HFFc6 (cell line): ENCODE measurements at places on chromosomes 2 and 18.

GRCh38 chr2:61993422-61994024 is 88.0 kb downstream of the COMMD1 start:
- DNase-seq, result peak; percentile 52
- H3K27ac ChIP-seq, result no peak overlapping the region
- H3K4me1 ChIP-seq, result peaks cover 6% of the 10 kb centered on the region; the same call in 1 of the 2 replicates
- H3K27me3 ChIP-seq, result no peaks in the 10 kb centered on the region

DNA sequence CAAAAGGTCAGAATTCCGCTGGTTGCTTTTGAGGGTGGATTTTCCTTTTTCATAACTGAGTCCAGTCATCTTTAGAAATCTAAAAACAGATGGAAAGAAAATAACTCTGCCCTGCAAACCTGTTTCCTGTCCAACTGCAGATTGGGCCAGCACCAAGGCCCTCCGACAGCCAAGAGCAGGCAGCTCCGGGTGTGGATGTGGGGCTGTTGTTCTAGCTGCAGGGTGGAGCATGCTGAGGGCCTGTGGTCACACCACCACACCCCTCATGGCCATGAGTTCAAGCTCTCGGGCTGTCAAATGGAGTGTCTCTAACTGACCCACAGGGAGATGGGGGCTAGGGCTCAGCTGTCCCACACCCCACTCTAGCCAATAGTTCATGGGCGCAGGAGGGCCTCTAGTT is 69.3 kb upstream of the BZW1 start:
- H3K4me3 ChIP-seq, result no peak overlapping the region
- no peaks in the 10 kb centered on the region for H3K36me3 ChIP-seq
- DNase-seq, result no peak
- peaks cover 12% of the 10 kb centered on the region for H3K27me3 ChIP-seq

GRCh38 chr2:232833830-232834229 is 36.2 kb upstream of the SNORC start:
- H3K27me3 ChIP-seq, result no peaks in the 10 kb centered on the region
- DNase-seq, result no peak
- no peak overlapping the region for H3K4me3 ChIP-seq
- peaks cover 22% of the 10 kb centered on the region for H3K36me3 ChIP-seq

DNA sequence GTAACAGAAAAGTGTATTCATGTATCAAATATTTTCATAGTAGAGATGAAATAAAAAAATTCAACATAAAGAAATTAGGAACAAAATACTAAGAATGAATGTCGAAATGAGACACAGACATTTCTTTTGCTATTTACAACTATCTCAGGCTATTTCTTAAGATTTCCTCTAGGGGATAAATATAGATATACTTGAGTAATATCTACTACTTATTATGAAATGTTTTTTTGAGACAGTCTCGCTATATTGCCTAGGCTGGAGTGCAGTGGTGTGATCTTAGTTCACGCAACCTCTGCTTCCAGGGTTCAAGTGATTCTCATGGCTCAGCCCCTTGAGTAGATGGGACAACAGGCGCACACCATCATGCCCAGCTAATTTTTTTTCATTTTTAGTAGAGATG is 326.1 kb downstream of the RNF144A start:
- DNase-seq, result no peak
- no peak overlapping the region for H3K27ac ChIP-seq
- H3K36me3 ChIP-seq, result 0 out of 2 replicates have a peak, but pooled peaks cover 4% of the 10 kb centered on the region
- H3K27me3 ChIP-seq, result no peaks in the 10 kb centered on the region
- no peaks in the 10 kb centered on the region for H3K4me1 ChIP-seq

DNA sequence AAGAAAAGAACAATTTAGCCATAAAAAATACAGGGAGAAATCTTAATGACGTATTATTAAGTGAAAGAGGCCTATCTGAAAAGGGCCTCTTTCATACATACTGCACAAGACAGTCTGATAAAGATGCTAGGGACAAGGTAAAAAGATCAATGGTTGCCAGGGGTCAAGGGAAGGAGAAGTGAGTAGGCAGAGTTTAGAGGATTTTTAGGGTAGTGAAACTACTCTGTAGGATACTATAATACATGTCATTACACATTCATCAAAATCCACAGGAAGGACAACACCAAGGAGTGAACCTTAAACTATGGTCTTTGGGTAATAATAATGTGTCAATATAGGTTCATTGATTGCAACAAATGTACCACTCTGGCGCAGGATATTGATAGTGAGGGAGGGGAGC is 289.3 kb downstream of the FSIP2 start:
- H3K4me3 ChIP-seq, result no peak overlapping the region
- no peaks in the 10 kb centered on the region; the same call in 1 of the 2 replicates for H3K27me3 ChIP-seq
- no peak for DNase-seq
- no peaks in the 10 kb centered on the region for H3K4me1 ChIP-seq

GRCh38 chr2:25743132-25743830 is 69.9 kb upstream of the DTNB start:
- no peak overlapping the region for H3K27ac ChIP-seq
- H3K4me1 ChIP-seq, result peaks cover 10% of the 10 kb centered on the region
- no peak overlapping the region for H3K4me3 ChIP-seq
- H3K27me3 ChIP-seq, result no peaks in the 10 kb centered on the region
- H3K36me3 ChIP-seq, result peaks cover 5% of the 10 kb centered on the region

GRCh38 chr2:16222326-16222725 is 282.0 kb downstream of the MYCN start:
- peaks cover 2% of the 10 kb centered on the region; the same call in 1 of the 2 replicates for H3K27me3 ChIP-seq
- no peak for DNase-seq
- no peaks in the 10 kb centered on the region for H3K4me1 ChIP-seq
- H3K36me3 ChIP-seq, result no peaks in the 10 kb centered on the region; the same call in 1 of the 2 replicates
